ENCODE measurements at places on chromosomes 3 and 15.

GRCh38 chr3:101828691-101829436, 20.4 kb upstream of the NFKBIZ start:
- DNase-seq: no peak

GRCh38 chr3:54909191-54909590, 18.7 kb downstream of the LRTM1 start:
- DNase-seq: no peak

DNA sequence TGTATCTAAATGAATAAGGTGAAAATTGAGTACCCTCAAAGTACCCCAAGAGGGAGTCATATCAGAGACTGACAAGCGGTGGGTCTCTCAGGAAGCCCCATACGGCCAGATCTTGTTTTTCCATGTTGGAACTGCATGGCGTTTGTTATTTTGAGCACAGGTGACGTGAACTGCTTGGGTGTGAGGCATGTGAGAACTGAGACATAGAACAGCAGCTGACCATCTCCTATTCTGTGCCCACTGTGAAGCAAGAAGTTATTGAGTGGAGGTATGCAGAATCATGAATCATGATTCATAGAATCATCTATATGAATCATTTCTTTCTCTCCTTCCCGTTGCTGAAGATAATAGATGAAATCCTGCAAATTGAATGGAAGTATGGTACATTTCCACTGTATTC, 4.6 kb downstream of the VPS8 start:
- DNase-seq: no peak

DNA sequence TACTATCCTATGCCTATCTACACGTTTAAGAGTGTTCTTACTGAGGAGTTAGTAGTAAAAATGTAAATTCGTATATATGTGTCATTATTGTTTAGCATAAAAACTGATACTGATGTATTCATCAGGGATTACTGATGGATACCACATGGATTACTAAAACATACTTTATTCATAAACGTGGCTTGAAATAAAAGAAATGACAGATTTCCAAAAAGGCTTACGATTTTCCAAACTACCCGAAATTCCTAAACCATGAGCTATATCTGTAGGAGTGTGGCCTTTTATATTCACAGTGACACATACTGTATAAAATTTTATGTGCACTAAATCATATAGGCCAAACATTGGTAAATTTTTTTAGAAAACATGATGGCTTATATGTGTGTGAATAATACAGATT, 6.9 kb downstream of the TSC22D2 start:
- DNase-seq: no peak

DNA sequence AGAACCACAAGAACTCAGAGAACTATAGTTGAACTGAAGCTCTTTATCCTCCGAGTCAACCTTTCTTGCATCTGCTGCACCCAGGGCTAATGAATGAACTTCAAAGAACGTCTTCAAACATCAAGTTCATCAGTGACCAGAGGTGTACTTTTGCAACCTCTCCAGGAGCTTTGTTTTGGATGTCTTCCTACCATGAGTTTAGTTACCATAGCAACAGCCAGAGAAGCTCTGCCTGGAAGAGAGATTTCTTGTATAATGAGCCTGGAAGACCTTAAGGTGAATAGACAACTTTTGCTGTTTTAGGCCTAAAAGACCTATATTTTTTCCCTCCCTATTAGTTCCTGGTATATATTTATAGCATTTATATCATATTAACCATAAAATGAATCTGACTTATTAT, 9.1 kb downstream of the ACTC1 start:
- DNase-seq: no peak

DNA sequence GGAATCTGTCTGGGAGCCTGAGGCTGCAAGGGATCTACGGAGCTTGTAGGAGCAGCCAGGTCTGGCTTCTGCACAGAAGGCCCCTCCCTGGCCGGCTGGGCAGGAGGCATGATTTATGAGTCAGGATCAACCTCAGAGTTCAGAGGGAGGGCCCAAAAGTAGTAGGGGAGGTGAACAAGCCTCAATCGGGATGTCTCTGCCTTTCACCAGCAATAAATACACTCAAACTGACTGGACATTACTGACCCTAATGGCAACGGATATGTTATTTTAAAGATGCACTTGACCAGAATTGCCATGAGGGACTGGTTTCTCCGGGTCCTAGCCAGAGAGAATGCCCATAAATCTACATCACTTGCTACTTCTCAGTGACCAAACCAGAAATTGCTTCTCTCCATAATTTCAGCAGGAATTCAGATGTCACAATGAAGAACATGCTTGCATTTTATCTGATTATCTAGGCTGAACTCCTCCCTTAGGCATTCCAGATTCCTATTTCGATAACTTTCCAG, 109.6 kb upstream of the LMOD3 start:
- no peak for DNase-seq

- DNase-seq: peak; percentile 32
These were observed 182.3 kb upstream of the NDN start for GRCh38 chr15:23869396-23869795.

DNA sequence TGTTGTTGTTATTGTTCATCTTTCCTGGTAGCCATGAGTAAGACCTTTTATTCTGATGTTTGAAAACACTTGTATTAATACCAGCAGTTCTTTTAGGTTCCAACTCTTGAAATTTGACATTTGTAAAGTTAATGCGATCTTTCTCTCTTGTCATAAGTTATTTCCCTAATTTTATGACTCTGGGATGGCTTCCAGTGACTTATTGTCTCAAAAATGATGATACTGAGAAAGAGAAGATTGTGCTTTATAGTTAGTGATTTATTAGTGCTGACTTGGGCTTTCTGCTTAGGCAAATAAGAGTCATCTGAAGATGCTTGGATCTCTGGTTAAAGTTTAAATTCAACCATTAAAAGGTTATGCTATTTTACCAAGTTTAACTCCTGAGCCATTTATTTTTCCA, 715.2 kb downstream of the GRM7 start:
- DNase-seq: no peak

- no peak for DNase-seq
These were observed 4.4 kb downstream of the ZBTB38 start for GRCh38 chr3:141372656-141373055.

- no peak for DNase-seq
These were observed 397.2 kb downstream of the MECOM start for GRCh38 chr3:169266351-169266750.

- DNase-seq: peak; percentile 60
These were observed 10.3 kb upstream of the KIF7 start for GRCh38 chr15:89665449-89666181.

GRCh38 chr15:92277776-92278175, 115.9 kb upstream of the ST8SIA2 start:
- DNase-seq: peak; percentile 68

GRCh38 chr3:144968750-144969350, 997.2 kb downstream of the DIPK2A start:
- no peak for DNase-seq

GRCh38 chr3:128180913-128181312, 27.6 kb downstream of the EEFSEC start:
- no peak for DNase-seq

DNA sequence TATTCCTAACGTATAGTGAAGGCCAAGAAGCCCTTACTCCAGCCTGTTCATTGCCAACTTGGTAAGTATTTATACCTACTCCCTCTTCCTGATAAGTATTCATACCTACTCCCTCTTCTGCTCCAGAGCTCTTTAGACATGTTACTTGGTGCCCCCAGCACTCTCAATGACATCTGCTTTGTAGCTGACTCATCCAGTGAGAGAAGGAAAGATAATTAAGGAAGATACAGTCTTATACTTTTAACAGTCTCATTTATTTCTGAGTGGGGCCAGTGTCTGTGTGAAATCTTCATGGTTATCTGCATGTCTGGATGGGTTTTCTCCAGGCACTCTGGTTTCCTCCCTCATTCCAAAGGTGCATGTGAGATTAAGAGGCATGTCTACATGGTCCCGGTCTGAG, 698.7 kb downstream of the FHIT start:
- DNase-seq: peak; percentile 7

- DNase-seq: peak; percentile 22
These were observed 3.9 kb upstream of the HHLA2 start for GRCh38 chr3:108292450-108292849.

- no peak for DNase-seq
These were observed 84.6 kb downstream of the FILIP1L start for GRCh38 chr3:100029689-100030088.

GRCh38 chr3:50157827-50158529, 2.9 kb downstream of the SEMA3F start:
- DNase-seq: peak; percentile 48

DNA sequence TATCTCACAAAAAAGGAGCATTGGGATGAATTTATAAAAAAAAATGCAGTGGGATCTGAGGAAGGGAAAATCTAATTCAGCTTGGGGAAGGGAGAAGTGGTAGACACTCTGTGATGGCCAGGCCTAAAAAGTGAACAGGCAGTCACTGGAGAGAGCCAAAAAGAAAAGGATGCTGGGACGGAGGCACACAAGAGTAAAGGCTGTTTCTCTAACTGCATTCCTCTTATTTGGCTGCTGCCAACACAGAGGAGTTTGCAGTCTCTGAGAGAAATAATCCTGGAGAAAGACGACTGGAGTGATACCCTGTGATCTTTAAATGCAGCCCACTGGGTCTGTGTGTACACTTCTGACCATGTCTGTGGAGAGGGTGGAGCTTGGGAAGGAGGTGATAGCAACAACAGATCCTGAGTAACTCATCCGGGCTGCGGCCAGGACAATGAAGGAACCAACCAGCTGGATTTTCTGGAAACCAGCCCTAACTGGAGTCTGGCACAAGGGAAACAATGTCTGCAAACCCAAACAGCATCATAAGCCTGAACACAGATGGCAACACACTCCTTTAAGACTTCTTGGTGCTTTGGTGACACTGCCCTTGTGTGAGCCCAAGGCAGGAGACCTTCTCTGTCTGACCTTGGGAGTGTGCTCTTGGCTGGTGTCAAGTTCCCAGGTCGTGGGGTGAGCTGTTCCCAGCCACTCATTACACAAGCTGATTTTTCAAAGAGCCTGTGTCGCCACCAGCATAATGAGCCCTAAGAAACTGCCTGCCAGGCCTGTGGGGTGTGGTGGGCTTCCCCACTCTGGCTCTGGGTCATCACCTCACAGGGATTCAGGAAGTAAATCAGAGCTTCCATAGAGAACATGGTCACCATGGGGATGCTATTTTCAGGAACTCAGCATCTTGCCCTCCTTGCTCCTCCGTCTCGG, 8.0 kb downstream of the FYCO1 start:
- no peak for DNase-seq

GRCh38 chr3:130601442-130601971, 84.5 kb downstream of the COL6A6 start:
- no peak for DNase-seq

DNA sequence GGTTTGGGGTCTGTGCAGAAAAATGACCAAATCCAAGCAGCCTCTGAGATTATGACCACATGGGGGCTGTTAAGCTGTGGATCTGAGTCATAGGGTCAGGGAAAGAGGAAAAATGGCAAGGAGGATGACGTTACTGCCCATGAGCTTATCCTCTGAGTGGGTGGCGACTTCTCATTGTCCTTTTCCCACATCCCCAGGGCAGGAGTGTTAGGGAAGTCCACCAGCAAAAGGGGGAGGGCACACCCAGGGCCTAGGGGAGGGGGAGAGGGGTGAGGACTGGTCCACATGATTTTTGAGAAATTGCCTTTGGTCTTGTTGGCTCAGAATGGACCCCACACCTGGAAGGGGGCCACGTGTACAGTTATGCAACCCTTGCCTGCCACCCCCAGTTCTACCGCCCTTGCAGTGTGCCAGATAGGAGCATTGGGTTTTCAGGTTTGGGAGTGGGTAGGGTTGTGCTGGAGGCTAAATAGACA, 2.6 kb downstream of the CD276 start:
- no peak for DNase-seq

GRCh38 chr15:35738370-35738769, 192.4 kb upstream of the DPH6 start:
- DNase-seq: no peak

DNA sequence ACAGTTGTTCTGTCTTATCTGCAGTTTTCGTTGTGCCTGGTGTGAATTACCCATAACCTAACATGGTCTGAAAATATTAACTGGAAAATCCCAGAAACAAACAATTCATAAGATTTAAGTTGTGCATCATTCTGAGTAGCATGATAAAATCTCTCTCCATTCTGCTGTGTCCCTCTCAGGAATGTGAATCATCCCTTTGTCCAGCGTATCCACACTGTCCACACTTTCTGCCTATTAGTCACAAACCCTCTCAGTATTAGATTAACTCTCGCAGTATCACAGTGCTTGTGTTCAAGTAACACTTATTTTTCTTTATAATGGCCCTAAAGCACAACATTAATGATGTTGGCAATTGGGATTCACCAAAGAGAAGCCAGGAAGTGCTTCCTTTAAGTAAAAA, 203.2 kb downstream of the CGGBP1 start:
- no peak for DNase-seq

DNA sequence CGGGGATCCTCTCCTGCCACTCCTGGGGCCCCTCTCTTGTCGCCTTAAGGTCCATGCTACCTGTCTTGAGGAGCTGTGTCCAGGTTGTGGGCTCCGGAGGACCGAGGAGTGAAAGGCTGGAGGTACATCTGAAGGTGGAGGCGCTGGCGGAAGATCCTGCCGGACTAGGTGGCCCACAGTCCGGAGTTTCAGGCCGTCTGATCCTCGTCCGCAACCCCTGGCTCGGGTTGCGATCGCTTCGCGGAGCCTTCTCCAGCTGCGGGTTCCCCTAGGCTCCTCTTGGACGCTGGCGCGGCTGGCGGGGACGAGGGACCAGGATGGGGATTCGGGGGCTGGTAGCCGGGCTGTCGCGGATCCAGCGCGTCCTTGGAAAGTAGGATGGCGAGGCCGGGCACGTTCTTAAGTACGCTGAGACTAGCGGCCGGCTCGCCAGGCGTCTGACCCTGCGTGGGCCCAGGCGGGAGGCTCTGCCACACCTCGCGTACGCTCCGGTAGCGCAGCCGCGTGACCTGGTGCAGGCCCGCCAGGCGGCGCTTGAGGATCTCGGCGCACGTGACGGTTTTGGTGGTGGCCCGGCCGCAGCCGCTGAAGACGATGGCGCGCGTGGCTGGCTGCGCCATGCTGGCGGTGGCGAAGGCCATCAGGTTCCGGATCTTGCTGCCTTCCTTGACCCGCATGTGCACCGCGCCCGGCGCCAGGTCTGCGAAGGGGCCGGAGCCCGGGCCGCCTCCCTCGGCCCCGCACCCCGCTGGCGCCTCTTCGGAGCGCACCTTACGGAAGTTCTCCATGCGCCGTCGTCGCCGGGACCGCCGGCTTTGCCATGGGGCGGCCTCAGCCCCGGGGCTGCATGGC, 550 bp downstream of the RPP25 start:
- DNase-seq: peak; percentile 89

GRCh38 chr3:138197524-138197923, 10.4 kb downstream of the ARMC8 start:
- DNase-seq: no peak

GRCh38 chr15:77457905-77458265, 37.2 kb downstream of the HMG20A start:
- no peak for DNase-seq

- no peak for DNase-seq
These were observed 168.0 kb upstream of the MLF1 start for GRCh38 chr3:158403013-158403412.

- no peak for DNase-seq
These were observed 21.5 kb downstream of the GABRR3 start for GRCh38 chr3:98013411-98014267.

DNA sequence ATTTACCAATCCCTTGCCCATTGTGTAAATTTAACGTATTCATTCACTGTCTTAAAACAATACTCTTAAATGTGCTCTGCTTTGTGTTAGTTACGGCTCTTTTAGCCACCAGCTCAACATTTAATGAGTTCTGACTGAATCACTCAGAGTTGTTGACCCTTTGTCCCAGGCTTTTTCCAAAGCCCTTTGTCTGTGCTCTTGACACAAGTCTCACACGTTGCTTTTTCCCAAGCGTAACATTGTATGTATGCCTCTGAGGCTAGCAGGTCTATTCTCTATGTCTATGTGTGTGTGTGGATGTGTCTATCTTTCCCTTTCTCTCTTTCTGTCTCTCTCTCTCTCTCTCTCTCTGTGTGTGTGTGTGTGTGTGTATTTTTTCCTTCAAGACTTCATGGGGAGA, 435.4 kb upstream of the GOLIM4 start:
- DNase-seq: no peak
